ENCODE measurements at places on chromosomes 11 and 22.

GRCh38 chr11:69837791-69838190 is 18.6 kb upstream of the FGF3 start:
- no peak for DNase-seq

DNA sequence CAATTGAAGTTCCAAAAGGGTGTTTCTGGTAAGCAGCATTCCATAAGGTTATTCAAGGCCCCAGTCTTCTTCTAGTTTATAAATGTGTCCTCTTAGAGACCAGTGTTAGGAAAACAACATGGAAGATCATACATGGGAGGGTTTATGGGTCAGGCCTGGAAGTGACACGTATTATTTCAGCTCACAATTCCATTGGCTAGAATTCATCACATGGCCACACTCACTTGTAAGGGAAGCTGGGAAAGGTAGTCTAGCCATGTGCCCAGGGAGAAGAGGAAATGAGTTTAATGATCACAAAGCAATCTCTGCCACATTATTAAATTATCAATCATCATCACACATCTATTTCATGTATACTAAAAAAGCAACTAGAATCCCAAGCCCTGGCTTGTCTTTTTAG is 181.7 kb upstream of the TBCEL start:
- no peak for DNase-seq

DNA sequence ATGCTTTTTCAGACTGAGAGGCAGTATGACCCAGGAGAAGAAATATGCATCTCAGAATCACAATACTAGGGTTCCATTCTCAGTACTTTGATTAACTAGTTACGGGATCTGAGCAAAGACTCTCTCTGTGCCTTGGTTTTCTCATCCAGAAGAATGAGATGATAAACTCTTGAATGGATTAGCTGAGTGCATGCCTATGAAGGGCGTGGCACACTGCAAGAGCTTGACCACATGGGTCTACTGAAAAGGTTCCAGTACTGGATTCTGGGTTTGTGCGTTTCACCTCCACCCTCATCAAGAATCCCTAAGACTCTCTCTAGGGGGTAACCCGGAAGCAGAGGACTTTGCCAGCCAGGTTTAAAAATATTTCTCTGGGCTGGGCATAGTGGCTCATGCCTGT is 25.6 kb downstream of the PGA5 start:
- DNase-seq = no peak

GRCh38 chr22:20022231-20022977 is 1.5 kb downstream of the TANGO2 start:
- DNase-seq = no peak

DNA sequence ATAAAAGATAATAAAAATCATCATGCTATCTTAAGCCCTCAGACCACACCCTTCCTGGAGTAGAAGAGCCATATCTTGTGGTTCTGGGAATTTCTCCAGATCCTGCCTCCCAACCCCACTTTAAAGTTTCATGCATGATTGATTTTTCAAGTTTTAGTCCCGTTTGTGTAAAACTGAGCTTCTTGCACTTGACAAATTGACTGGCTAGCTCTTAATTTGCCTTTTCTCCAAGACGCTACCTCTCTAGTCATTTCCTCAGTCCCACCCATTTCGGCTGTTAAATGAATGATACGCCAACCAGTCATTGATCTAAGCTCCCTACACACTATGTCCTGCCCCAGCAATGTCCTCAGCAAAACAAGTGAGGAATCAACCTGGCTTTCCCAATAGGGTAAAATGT is 71.8 kb upstream of the TEAD1 start:
- DNase-seq = no peak

DNA sequence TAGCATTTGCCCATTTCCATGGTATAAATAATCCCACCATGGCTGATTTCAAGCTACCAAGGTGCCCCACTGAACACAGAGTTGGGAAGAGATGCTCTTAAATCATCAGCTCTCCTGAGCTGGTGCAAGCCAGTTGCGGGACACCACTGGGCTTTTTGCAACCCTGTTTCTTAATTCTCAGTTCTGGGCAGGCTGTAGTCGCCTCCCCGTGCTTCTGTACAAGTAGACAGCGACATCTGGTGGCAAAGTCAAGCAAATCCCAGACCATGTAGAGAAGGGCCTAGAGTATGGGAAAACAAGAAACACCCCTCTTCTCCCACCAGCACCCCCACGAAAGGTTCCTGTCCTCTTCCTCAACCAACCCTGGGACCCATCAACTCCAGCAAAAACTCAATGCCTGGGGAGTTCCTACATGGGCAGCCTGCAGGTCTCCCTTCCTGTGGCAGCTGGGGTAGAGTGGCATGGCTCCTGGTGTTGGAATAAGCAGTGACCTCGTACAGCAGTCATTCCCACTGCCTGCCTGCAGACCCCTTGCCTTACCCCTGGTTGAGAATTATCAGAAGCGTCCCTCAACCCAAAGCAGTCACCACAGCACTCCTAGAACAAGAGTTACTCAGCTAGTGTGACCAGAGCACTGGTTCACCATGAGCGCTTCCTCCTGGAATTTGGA is 68.4 kb downstream of the IGLL5 start:
- DNase-seq = no peak

DNA sequence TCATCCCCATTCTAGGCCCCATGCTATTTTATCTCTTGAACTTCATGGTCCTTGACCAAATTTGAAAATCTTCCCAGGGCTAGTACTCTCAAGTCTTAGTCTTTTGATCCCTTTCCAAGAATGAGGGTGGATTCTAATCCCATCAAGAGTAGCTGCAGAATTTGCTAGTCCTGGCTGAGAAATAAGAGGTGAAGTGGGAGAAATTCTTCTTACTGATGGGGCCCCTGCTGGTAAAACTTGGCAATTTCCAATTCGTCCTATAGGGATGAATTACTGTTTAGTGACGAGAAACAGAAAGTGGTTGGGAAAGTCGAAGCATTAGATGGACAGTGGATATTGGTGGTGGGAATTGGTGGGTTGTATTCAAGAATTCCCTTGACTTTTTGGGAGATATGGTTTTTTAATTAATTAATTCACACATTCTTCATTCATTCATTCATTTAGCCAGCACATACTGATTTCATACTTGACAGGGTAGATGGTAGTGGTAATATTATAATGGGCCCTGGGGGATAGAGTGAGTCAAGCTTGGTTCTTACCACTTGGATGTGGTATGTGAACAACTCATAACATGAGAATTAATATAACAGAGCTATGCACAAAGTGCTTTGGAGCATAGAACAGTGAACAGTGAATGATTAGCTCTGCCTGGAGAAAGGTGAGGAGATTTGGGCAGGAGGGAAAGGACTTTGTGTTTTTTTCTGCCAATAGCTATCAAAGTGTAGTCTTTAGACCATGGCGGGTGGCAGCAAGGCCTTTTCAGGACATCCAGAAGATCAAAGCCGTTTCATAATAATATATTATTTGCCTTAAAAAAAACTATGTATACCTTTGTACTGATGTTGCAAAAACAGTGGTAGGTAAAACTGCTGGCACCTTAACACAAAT is 103.8 kb downstream of the STIM1 start:
- DNase-seq = no peak

GRCh38 chr11:12587333-12587991 is 86.8 kb upstream of the TEAD1 start:
- DNase-seq = no peak

GRCh38 chr22:40050258-40050657 is 55.5 kb downstream of the FAM83F start:
- DNase-seq = no peak

- no peak for DNase-seq
Measured at GRCh38 chr11:44693654-44694119, 33.1 kb upstream of the TSPAN18 start.

DNA sequence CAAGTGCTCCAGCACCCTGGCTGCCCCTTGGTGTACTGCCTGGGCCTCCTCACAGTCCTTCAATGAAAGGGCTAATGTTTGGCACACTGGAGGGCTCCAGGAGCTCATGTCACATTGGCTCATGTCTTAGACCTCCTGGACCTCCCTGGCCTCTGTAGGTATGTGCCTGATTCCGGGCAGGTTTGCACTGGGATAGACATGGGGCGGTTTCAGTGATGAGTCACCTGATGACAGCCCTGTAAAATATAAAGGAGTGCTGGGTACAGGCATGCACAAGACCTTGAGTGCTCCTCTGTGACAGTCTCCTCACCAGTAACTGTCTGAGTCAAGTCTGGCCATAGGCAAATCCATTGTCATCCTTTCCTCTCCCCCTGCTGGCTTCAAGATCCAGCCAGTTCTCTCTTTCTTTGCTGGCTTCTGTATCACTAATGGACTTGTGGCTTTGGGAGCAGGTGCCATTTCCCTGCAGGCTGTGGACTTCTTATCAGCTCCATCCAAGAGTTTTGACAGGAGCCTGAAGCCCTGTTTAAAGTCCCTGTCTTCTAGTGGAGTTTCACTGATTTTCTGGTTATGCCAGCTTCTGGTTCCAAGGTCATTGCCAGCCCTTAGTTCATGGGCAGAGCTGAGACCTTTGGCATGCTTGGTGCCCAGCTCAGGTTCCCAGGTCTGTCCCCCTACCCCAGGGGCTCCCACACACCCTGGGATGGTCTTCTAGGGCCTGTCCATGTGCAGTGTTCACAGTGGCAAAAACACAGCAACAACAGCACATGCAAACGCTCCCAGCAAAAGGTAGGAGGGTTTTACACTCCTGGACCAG is 22.7 kb upstream of the P2RY2 start:
- no peak for DNase-seq

GRCh38 chr11:131504199-131504949 is 134.0 kb downstream of the NTM start:
- no peak for DNase-seq

GRCh38 chr11:75602951-75603350 is 40.9 kb downstream of the SERPINH1 start:
- DNase-seq = no peak

GRCh38 chr11:108713076-108713790 is 48.4 kb downstream of the DDX10 start:
- no peak for DNase-seq

DNA sequence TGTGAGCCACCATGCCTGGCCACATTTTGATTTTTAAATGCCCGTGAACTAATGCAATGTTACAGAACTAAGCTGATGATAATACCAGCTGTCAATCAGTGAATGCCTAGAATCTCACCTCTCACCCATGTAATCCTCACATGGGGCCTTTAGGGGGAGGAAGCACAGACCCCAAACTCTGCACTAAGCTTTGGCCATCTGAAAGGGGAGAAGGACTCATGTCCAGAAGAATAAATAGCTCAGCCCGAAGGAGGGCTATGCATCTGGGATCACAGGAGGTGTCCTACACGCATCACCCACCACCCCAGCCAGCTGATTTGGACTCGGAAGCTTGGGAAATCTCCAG is 36.0 kb upstream of the YPEL1 start:
- no peak for DNase-seq

GRCh38 chr22:46942799-46943785 is 180.6 kb downstream of the TBC1D22A start:
- no peak for DNase-seq

GRCh38 chr22:25970999-25971811 is 198.1 kb upstream of the SEZ6L start:
- no peak for DNase-seq

DNA sequence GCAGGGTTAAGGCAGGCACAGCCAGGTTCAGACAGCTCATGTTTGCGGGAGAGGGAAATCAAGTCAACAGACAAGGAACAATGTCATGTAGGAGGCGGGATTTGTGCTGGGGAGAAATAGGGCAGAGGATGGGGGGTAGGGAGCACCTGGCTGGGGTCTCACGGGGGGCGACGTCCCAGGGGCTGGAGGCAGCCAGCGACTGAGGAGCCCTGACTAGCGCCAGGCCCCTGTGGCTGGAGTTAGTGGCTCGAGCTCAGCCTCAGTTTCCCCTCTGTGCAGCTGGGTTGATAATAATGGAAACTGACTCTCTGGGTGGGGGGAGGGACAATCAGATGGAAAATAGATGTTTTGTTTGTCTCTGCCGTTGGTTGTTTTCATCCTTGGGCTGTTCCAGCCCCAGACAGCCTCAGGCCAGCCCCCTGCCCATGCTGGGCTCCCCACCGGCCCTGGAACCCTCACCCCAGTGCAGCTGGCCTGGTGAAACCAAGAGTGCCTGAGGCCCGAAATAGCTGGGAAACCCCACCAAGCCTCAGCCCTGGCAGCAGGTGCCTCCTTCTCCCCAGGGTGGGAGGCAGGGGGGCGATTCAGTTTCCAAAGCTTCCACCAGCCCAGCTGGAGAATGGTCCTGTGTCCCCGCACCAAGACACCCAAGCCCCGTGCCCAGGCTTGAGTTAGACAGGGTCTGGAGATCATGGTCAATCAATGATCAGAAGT is 44.1 kb downstream of the IGLL5 start:
- no peak for DNase-seq

GRCh38 chr11:4127357-4127756 is 32.8 kb downstream of the RRM1 start:
- DNase-seq = no peak

DNA sequence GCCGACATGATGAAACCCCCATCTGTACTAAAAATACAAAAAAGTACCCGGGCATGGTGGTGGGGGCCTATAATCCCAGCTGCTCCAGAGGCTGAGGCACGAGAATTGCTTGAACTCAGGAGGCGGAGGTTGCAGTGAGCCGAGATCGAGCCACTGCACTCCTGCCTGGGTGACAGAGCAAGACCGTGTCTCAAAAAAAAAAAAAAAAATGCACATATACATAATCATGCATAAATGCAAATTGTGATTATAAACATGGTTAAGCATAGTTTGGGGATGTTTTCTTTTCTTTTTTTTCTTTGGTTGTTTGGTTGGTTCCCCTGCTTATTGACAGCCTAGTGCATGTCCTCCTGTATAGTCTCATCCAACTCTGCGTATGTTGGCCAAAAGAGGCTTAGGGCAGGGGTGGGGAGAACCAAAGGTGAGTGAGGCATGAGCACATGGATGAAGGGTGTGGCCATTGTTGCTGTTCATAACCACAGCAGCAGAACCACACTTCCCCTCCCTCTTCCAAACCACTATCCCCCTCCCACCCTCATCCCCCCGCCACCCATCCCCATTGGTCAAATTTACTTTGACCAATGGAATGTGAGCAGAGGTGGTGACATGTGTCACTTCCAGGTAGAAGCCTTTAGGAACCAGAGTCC is 6.9 kb upstream of the VPS37C start:
- no peak for DNase-seq

GRCh38 chr11:75903276-75903675 is 88.3 kb downstream of the UVRAG start:
- no peak for DNase-seq

GRCh38 chr11:112612250-112612849 is 348.9 kb upstream of the NCAM1 start:
- no peak for DNase-seq

GRCh38 chr11:17063171-17064002 is 14.1 kb downstream of the RPS13 start:
- no peak for DNase-seq

DNA sequence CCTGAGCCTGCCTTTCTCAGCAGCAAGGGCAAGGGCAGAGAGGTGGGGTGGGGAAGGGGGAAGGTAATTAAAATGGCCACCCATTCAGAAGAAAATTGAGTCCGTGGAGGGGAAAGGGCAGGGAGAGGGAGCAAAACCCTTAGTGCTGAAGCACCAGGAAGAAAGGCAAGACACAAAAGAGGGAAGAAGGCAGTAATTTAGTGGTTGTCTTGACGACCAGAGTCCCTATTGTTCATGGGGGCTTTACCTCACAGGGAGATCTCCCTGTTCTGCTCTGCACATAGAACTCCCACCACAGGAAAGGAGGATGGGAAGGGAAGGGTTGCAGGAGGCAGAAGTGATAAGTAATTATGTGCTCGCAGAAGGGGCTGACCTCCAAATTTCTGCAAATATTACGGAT is 23.4 kb downstream of the SNX19 start:
- DNase-seq = no peak

- no peak for DNase-seq
Measured at GRCh38 chr11:65141896-65142494, 7.7 kb upstream of the SYVN1 start.
